ENCODE measurements at places on chromosomes 6 and 20.

DNA sequence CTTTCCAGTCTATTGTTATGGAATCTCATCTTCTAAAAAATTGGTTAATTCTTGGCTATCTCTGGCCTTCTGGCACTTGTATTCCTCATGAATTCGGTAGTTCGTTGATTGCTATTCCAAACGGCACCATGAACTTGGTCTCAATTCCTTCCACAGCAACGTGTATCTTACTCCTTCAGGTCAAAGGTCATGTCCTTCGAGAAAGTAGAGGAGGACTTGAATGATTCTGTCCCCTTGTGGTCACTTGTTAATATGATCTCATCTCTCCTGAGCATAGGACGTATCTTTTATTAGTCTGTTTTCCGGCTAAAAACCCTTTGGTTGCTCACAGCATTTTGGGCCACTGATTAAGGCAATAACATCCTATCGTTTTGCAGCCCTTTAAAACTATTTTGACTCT is 9.4 kb downstream of the TLDC2 start:
- DNase-seq = no peak

DNA sequence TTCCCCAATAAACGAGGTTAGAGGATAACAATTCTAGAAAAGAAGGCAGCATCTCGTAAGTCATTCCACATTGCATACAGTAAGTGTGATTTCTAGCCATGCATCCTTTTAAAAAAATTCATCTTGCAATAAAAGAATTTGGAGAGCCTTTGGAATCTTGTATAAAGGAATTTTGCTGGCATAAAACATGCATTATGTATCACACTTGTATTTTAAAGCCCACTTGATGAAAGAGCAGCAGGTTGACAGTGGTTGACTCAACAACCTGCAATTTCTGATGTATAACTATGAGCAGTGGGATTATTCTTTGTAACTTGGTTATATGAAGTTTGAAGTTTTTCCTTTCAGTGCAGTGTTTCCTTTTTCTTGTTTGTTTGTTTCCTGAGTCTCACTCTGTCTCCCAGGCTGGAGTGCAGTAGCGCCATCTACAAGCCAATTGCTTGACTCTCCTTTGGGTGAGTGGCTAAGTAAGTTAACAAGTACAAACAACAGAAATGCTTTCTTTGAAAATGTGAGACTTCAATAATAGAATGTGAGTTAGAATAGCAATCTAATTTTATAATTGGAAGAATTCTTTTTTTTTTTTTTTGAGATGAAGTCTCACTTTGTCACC is 39.9 kb downstream of the JARID2 start:
- no peak for DNase-seq

DNA sequence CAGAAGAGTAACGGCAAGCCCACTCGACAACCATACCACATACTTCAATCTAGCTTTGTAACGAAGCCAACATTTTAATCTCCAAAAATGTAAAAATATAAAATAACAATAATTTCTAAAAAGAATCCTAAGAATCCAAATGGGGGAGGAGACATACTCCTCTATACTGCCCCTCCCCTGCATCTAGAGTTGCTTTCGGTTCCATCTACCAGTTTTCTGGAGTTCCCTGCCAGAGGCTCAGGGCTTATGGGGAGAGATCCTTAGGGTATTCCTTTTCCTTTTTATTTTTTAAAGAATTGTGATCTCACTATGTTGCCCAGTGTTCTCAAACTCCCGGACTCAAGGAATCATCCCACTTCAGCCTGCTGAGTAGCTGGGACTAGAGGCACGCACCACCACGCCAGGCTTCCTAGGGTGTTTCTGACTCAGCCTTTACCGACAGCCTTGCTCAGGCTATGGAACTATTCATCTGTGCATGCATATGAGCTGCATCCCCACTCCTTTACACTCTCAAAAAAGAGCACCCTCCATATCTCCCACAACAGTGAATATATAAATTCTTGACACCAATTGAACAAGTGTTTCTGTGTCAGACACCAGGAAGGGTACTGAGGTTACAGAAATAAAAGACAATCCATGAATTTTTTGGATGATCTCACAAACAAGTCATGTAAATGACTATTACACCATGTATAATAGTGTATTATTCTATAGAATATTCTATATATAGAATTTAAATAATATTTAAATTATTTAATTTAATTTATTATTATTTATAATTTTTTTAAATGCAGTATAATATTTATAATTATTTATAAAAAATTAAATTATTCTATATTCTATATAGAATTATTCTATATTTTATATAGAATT is 40.7 kb upstream of the UBR2 start:
- no peak for DNase-seq

DNA sequence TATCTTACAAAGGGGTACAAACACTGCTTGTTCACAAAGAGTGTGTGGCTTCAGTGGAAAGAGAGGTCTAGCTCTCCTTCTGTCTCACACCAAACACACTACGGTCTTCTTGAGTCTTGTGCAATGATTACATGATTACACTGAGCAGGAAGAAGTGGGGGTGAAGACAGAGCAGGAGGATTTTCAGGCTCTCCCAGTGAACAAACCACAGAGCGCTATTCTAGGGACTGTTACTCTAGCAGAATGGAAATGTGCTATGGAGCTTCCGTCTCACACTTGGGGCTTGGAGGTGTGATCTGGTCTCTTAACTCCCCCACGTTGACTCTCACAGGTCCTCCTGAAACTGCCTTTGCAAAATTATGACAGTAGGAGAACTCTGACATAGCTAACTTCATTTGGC is 203.4 kb downstream of the MYLK4 start:
- DNase-seq = no peak

- no peak for DNase-seq
Observed at GRCh38 chr6:169273511-169273910, 19.9 kb upstream of the THBS2 start.

DNA sequence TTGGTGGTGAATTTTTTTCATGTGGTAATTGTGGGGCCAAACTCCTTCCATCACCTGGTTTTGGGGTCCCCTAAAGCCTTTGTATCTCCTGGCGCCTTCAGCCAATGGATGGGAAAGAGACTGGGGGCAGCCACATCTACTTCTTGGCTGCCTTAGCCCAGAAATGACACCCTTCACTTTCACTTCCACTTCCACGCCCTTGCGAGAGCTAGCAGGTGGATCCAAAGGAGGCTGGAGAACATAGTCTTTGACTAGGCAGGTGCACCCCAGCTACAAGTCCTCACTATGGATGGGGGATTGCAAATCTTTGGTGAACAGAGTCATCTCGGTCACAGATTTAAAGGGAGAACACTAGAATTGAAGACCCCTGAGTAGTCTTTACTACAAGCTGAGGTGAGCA is 70.8 kb downstream of the NDUFAF5 start:
- DNase-seq = no peak

GRCh38 chr6:148085631-148086331 is 256.9 kb upstream of the SASH1 start:
- no peak for DNase-seq

DNA sequence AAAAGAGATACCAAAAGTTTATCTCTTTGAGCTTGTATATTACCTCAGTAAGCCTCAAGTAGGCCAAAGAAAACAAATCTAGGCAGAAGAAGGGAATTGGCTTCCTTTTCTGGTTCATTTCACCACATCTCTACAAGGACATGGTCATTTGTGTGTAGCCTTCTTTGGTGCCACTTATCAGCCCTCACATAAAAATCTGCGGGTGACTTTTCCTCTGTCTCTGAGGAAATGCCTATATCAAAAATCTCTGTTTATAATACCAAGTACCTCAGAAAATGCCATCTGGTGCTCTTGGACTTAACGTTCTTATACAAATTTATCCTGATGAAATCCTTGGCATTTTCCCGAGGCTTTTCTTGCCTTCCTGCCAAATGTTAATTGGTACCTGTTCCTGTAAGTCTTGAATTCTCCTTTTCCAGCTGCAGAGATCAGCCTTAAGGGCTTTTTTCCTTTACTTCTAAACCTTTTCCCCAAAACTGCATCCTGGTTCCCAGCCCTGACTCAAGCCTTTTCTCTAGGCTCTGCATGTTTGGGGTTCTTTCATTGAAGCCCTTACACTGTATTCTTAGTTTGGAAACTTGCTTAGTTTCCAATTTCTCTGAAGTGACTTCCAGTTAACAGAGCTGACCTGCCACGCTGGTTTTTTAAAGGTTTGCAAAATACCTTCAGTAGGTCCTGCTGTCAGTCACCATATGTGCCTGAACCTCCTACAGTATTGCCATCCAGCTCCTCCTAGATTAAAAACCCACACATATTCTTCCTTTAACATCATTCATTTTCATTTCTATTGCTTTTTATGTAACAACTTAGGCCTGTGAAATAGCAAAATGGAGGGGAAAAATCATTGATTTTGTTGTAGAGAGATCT is 191.2 kb upstream of the PREP start:
- DNase-seq = no peak

GRCh38 chr6:80335121-80335531 is 228.7 kb downstream of the BCKDHB start:
- DNase-seq = no peak

- DNase-seq = no peak
Observed at GRCh38 chr6:131918650-131919355, 32.4 kb downstream of the CCN2 start.

GRCh38 chr20:60011512-60012507 is 53.6 kb downstream of the CDH26 start:
- no peak for DNase-seq

GRCh38 chr6:155084431-155085123 is 89.5 kb downstream of the TIAM2 start:
- no peak for DNase-seq

DNA sequence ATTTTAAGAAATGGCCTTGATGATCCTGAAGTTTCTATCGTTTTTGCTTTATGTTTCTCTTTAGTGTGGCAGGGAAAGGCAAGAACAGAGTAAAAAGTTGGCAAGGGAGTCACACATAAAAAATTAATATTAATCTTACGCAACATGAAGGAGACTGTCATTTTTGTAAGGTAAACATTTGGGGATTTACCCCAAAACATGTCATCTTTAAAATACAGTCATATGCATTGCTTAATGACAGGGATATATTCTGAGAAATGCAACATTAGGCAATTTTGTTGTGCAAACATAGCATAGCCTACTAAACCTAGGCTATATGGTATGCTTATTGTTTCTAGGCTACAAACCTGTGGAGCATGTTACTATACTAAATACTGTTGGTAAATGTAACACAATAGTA is 5.4 kb downstream of the RBL1 start:
- DNase-seq = no peak

DNA sequence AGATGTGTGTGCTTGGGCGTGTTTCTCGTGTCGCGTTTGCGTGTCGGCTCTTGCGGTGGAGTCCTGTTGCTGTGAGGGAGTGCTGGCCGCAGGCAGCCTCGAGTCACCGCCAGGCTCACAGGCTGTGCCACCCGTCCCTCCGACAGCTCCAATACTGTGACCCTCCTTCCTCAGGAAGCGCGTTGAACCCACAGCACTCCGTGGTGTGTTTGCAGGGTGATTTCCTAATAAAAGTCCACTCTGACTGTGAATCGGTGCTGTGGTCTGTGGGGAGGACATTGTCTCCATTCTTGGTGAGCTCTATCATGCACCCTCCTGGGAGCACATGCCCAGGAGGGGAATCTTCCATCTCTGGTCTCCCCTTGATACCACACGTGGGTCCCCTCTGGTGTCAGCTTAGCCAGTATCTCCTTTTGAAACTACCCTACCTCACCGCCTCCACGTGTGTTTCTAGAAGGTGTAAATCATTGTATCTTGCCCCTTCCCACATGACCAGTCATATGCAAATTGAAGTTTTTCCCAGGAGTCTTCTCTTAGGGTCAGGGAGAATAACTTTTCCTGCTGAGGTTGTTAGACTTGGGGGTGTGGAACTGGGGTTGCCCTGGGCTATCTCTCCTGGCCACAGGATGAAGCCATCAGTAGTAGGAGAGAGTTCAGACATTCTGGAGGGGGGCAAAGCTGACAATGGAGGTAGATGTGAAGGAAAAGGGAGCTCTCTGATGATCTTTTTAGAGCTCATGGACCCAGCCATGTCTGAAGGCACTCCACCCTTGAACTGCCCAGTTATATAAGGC is 13.3 kb upstream of the PCMTD2 start:
- no peak for DNase-seq

- DNase-seq = no peak
Observed at GRCh38 chr6:38209371-38210260, 390.1 kb downstream of the ZFAND3 start.

DNA sequence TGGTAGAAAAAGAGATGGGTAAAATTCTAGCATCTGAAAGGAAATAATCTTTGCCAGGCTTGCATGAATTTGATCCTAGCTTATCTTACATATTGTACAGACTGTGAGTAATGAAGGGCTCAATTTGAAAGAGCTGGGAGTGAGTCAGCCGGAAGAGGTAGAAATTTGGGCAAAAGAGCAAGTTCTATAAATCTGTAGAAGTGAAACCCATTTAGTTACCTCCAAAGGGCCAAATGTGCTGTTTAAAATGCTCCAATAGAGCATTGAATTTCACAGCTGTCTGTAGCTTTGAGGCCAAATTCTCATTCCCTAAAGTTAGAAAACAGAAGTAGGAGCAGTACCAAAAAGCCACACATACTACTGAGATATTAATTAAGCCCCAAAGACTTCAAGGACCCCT is 466.1 kb downstream of the BTBD3 start:
- no peak for DNase-seq

- DNase-seq = no peak
Observed at GRCh38 chr6:135159531-135159930, 21.6 kb upstream of the MYB start.

GRCh38 chr6:13431861-13432465 is 55.4 kb downstream of the GFOD1 start:
- DNase-seq = no peak

DNA sequence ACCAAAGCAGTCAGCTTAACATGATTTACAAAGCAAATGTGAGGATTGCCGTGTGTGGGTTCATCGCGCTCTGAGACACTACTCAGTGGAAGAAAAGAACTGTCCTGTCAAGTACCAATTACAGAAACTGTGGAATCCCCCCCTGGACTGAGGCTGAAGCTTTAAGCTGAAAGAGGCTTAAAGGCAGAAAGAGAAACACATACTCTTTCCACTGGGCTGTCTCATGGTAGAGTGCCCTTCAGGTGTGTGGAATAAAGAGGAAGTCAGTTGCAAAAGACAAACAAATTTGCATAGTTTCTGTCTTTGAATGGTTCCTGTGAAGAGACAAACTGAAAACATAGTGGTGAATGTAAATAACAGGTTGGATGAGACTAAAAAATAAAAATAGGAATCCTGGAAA is 560.4 kb upstream of the SYNCRIP start:
- DNase-seq = no peak

DNA sequence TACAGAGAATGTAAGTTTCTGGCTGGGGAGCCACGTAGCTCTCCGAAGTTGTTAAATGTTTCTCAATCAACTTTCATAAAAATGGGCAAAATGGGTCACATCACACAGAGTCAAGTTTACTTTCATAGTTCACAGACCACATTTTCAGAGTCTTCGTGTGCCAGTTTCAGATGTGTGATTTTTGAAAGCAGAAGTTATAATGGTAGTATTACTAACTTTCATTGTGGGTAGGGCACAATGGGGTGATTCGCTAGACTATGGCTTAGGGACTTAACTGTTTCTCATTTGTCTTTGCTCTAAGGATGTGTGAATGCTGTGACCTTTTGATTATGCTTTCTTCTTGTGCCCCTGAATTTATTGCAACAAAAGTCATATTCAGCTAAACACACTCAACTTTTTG is 109.0 kb upstream of the SUPT3H start:
- no peak for DNase-seq

GRCh38 chr20:19961293-19961692 is 55.9 kb upstream of the NAA20 start:
- no peak for DNase-seq
